Ovary (tissue), 10 donors: ENCODE measurements at places on chromosomes 5 and 9. TPM values are rescaled to one million over a fixed set of nuclear protein-coding genes. Genes with fewer than 3 reads are reported as not detected.

GRCh38 chr5:42399702-42400101, 23.5 kb upstream of the GHR start:
- no peaks in the 10 kb centered on the region for H3K27me3 ChIP-seq

DNA sequence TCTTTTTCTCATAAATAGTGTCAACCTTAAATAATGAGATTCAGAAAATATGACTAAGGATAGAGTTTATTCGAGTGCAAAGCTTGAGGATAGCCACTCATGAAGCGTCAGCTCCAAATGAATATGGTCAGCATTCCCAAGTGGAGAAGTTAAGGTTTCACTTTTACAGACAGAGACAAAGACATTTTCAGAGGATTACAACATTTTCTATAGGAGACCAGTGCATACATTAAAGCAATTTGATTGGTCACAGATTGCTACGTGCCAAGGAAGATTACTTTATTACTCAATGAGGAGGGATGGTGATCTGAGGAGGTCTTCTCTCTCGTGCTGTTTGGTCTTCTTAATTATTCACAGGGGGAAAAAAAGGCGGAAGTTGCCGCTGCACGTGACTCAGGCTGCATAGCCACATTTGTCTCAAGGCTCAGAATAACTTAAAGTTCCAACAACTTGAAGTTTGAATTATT, 60.1 kb upstream of the SPATA31C2 start:
- no peaks in the 10 kb centered on the region for H3K27me3 ChIP-seq
- H3K4me1 ChIP-seq, result peaks cover 2% of the 10 kb centered on the region
- H3K27ac ChIP-seq, result no peak overlapping the region

GRCh38 chr9:127185931-127186781, 63.7 kb upstream of the ANGPTL2 start:
- H3K4me3 ChIP-seq, result no peak overlapping the region
- peak; percentile 90 for DNase-seq
- H3K36me3 ChIP-seq, result no peaks in the 10 kb centered on the region
- H3K27me3 ChIP-seq, result no peaks in the 10 kb centered on the region

- DNase-seq, result no peak
- no peak overlapping the region for H3K27ac ChIP-seq
- H3K4me1 ChIP-seq, result no peaks in the 10 kb centered on the region
- H3K27me3 ChIP-seq, result no peaks in the 10 kb centered on the region
Measured at GRCh38 chr5:119876522-119876921, 247.2 kb downstream of the FAM170A start.

GRCh38 chr9:132283863-132284262, 70.9 kb downstream of the SETX start:
- no peak overlapping the region for H3K4me3 ChIP-seq
- DNase-seq, result no peak
- H3K36me3 ChIP-seq, result no peaks in the 10 kb centered on the region
- no peak overlapping the region for H3K27ac ChIP-seq

TAF11L10 gene
- total RNA-seq, result not detected

DNA sequence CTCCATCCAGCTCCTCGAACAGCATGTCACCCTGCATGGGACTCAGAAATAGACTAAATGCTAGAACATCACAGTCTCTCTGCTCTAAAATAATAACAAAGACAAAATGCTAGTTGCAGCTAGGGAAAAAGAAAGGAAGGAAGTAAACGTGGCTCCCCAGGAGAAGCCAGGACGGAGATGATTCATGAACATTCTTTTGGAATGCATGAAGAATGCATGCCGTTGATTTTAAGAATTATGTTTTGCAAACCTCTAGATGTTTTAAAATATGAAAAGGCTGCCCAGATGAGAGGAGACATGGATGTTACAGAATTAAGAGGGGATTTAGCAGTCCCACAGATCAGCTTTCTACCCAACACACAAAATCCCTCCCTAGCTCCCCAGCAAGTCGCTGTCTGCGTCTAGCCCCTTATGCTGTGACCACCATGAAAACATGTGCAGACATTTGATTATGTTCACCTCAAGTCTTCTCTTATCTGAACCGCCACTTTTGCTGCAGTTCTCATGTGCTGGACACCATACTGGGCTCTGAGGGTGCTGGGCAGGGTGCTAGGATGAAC, 139.4 kb upstream of the LMX1B start:
- no peak overlapping the region for H3K4me3 ChIP-seq
- DNase-seq, result no peak
- H3K27ac ChIP-seq, result no peak overlapping the region
- H3K4me1 ChIP-seq, result peaks cover 14% of the 10 kb centered on the region

DNA sequence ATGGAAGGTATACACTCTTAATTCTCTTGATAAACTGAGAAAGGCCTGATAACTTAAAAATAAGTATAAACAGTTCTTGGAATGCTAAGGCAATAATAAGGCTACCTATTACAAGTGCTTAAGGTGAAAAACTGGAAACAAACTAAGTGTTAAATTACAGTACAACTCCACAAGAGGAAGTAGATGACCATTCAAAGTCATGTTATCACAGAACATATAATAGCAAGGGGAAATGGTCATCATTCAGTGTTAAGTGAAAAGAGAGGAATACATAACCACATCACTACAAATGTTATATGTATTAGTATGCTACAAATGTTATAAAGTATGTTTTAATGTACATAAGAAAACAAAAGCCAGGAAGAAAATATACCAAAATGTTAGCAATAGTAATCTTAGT, 135.9 kb downstream of the CCDC192 start:
- DNase-seq, result no peak
- peaks cover 2% of the 10 kb centered on the region for H3K4me1 ChIP-seq
- no peaks in the 10 kb centered on the region for H3K27me3 ChIP-seq
- H3K27ac ChIP-seq, result no peak overlapping the region
- no peak overlapping the region for H3K4me3 ChIP-seq

ACOT12 gene
- not detected for total RNA-seq

- DNase-seq, result peak; percentile 84
- H3K4me1 ChIP-seq, result peaks cover 8% of the 10 kb centered on the region
- H3K27ac ChIP-seq, result peak within 1 kb of the TSS; percentile 44
- no peaks in the 10 kb centered on the region for H3K27me3 ChIP-seq
Measured at GRCh38 chr5:154850255-154851062, at the start of gene FAXDC2. Gene FAXDC2 (minus strand): TSS chr5:154850603. CDS start chr5:154838178, 12,425 bp downstream.

HMCN2 gene
- 4.2 TPM for total RNA-seq

NAA35 gene
- total RNA-seq, result 10.6 TPM

DNA sequence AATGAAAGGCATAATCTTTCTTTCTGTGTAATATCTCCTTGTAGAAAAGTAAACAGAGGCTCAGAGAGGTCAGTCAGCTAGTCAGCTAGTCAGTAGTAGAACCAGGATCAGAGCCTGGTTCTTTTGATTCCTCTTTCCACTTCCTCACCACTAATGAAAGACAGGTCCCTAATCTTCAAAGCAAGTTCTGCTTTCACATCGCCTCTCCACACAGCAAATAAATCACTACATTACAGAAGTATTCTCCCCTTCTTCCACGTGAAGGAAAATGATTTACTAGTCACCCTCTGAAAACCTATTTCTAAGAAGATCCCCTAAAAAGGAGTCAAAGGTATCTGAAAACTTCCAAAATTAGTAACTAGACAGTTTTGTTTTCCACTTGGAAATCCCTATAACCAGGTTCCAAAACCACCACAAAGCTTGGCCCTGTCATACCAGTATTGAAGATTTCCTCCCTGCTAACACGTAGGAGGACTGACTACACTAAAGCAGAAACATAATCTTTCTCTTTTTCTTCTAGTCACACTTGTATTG, 140.5 kb upstream of the TARS1 start:
- H3K36me3 ChIP-seq, result no peaks in the 10 kb centered on the region
- no peak overlapping the region for H3K4me3 ChIP-seq

KIF4B gene
- not detected for total RNA-seq

DNA sequence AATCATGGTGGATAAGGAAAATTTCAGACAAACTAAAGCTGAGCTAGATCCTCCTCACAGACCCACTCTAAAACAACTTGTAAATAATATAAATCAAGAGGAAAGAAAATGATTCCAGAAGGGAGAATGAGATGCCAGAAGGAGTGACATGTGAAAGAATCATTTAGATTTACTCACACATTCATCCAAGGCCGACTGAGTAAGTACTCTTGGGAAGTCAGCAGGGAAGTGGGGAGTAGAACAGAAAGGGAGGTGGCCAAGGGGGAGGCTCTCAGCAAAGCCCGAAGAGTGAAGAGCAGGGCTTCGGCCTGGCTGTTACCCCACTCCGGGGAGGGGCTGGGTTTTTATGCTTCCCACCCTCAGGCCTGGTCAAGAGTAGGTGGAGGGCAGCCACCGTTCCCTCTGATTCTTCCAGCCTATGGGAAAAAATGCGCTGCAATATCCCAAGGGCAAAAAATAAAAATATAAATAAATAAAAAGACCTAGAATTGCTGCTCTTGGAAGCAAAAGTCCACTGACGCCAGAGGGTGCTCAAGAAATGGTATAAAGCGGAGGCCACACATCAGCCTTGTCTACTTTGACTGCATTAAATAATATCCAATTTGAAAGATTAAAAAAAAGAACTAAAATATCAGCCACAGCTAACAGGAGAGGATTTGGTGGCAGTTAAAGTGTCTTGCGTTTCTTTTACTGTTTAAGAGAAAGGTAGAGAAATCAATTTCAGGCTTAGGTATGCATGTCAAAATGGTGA, 110.2 kb upstream of the COL5A1 start:
- H3K27me3 ChIP-seq, result no peaks in the 10 kb centered on the region
- H3K4me1 ChIP-seq, result no peaks in the 10 kb centered on the region
- no peak for DNase-seq
- H3K27ac ChIP-seq, result no peak overlapping the region
- no peak overlapping the region for H3K4me3 ChIP-seq

DNA sequence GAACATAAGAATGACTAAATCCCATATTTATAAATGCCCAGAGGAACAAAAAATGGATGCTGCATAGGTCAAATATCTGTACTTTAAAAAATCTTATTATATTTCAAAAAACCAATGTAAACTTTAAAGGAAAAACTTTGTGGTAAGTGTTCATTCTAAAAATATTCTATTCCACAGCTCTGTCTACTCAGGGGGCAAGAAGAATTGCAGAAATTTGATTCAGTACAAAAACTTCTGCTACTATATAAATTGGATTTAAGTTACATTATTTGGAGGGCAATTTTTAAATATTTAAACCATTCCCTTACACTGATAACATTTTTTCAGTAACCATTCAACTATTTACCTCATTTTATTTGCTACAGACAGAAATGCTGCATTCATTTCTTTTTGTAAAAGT, 32.1 kb downstream of the NFIB start:
- no peak for DNase-seq
- no peak overlapping the region for H3K27ac ChIP-seq
- H3K4me1 ChIP-seq, result peaks cover 9% of the 10 kb centered on the region
- H3K27me3 ChIP-seq, result no peaks in the 10 kb centered on the region
- no peak overlapping the region for H3K4me3 ChIP-seq

PDCD1LG2 gene
- 0.60 TPM for total RNA-seq

DNA sequence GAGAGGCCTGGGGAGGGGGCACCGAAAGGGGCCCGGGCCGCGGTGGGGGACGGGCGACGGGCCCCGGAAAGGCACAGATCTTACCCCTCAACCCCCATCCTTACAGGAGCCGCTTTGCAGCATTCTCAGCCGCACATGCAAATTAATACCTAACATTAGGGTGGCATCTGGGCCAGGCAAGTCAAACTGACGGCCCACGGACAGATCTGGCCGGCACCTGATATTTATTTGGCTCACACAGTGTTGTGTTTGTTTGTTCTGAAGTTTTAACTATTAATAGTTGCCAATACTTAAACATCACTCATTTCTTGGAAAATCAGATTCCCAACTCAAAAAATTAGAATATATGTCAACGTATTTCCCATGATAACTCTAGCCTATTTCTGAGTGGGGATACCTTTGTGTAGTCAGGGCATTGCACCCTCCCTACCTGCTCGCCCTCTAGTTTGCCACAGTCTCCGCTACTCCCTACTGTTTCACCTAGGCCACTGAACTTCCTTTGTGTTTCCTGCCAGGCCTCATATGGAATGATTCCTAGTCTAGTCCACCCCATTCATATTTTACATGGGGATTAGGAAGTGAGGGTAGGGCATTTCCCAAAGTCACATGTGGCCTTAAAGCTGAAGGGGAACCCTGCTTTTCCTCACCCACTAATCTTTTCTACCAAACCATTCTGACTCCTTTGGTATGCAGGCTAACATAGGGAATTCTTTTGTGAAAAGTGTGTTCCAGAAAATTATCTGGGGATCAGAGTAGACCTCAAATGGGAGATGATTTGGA, 71.9 kb upstream of the LARP1 start:
- no peak for DNase-seq
- no peaks in the 10 kb centered on the region for H3K36me3 ChIP-seq
- H3K27ac ChIP-seq, result no peak overlapping the region
- H3K4me1 ChIP-seq, result no peaks in the 10 kb centered on the region

GRCh38 chr5:73709536-73710129, 83.6 kb downstream of the ARHGEF28 start:
- no peak for DNase-seq
- no peaks in the 10 kb centered on the region for H3K27me3 ChIP-seq
- H3K36me3 ChIP-seq, result no peaks in the 10 kb centered on the region

- no peak overlapping the region for H3K27ac ChIP-seq
- no peaks in the 10 kb centered on the region for H3K36me3 ChIP-seq
- H3K4me1 ChIP-seq, result no peaks in the 10 kb centered on the region
- H3K4me3 ChIP-seq, result no peak overlapping the region
- H3K27me3 ChIP-seq, result no peaks in the 10 kb centered on the region
Measured at GRCh38 chr9:89879701-89880100, 274.9 kb downstream of the GADD45G start.

SLC34A1 gene
- not detected for total RNA-seq

HRH2 gene
- 2.2 TPM for total RNA-seq
